ENCODE measurements at places on chromosomes 13 and 19.

DNA sequence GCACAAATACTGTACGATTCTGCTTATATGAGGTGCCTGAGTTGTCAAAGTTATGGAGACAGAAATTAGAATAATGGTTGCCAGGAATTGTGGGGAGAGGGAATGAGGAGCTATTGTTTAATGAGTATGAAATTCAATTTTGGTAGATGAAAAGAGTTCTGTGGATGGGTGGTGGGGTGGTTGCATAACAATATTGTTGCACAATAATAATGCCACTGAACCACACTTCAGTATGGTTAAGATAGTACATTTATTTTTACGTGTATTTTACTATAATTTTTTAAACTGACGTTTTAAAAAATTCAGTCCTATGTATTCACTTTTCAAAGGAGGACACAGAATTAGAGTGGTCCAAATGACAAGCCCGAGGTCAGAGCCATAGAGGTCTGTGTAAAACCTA lies 1.8 kb upstream of the OXGR1 start:
- DNase-seq: no peak

DNA sequence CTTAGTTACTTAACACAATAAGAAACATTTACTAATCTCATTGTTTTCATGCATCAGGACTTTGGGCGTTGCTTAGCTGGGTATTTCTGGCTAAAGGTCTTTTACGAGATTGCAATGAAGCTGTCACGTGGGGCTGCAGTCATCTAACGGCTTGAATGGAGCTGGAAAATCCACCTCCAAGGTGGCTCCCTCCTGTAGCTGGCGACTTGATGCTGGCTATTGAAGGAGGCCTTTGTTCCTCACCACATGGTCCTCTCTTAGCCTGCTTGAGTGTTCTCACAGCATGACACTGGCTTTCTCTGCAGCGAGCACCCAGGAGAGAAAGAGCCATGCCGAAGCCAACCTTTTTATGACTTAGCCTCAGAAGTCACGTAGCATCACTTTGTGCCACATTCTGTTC lies 92.0 kb downstream of the NHLRC3 start:
- no peak for DNase-seq

GRCh38 chr19:38638461-38638860 lies 9.0 kb upstream of the ACTN4 start:
- DNase-seq: no peak

- peak; percentile 80 for DNase-seq
These were observed 16.1 kb upstream of the RASA3 start for GRCh38 chr13:114148521-114148855.

DNA sequence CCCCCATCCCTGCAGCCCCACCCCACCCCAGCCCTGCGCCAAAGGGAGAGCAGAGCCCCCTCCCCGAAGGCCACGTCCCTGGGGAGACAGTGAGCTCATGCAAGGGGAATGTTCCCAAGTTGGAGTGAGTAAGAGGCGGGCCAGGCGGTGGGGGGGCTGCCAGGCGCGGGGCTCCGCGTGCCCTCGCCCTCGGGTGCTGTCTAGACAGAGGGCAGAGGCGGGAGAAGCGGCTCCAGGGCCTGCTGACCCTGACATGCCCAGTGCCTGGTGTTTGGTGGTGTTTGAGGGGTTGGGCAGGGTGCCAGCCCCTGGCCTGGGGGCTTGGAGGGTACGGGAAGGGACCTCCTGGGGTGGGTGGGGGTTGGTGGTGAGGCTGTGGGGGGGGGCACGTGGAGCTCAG lies 1.0 kb downstream of the FSTL3 start:
- no peak for DNase-seq

DNA sequence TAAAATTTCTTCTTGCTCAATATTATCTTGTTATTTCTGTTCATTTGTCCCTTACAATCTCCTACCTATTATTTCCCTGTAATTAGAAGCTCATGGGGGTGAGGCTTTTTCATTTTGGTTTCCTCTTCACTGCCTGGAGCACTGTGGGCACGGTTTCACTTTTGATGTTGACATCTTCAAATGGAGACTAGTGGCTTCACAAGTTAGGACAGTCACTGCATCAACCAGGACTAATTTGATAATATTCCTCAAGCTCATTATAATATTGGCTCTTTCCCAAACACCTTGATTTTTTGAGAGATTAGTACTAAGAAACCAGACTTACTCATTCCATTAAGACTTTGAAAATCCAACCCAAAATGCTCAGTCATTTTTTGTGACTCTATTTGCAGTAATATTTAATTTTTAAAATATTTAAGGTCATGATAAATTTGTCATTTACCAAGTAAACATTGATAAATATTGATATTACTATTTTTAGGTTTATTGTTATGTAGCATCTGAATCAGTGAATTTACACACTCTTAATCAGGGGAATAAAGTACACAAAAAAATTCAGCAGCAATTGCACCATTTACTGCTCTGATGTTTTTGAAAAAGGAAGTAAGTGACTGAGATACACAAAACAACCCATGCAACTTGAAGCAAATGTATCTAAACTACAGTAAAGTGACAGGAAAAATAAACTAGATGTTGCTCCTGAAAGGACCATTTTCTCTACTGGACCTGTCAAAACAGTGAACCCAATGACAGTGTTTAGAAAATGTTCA lies 28.8 kb upstream of the RCBTB2 start:
- no peak for DNase-seq
